ENCODE measurements at places on chromosomes 5 and 9. TPM values are rescaled to one million over a fixed set of nuclear protein-coding genes. Genes with fewer than 3 reads are reported as not detected.

The FAXDC2 gene
- 0.60 TPM for polyA plus RNA-seq

The CA9 gene
- not detected for polyA plus RNA-seq

The PCDHGA12 gene
- polyA plus RNA-seq, result not detected

The IRX2 gene
- not detected for polyA plus RNA-seq

The SLC34A1 gene
- not detected for polyA plus RNA-seq

The HACD4 gene
- polyA plus RNA-seq, result 27.5 TPM

The CYLC2 gene
- polyA plus RNA-seq, result not detected

The TMEM141 gene
- 33.1 TPM for polyA plus RNA-seq

DNA sequence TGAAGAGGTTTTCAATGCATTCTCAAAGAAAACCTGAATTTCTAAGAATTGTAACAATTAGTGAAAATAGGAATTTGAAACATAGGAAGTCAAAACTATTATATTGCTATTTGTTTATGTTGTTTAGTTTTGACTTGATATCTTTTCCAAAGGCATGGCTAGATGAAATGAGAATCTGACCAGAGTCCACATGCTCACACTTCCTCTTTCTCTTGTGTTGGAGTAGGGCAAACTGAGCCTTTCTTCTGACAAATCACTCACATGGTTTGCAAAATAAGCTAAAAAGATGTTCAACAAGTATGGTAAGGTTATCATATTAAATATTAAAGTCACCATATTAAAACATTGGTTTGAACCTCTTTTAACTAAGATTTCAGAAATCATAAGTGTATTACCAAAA is 512.6 kb downstream of the ISL1 start:
- H3K27me3 ChIP-seq, result no peaks in the 10 kb centered on the region
- H3K36me3 ChIP-seq, result no peaks in the 10 kb centered on the region
- H3K27ac ChIP-seq, result no peak overlapping the region
- no peak overlapping the region for H3K4me3 ChIP-seq
- no peak for DNase-seq

- H3K27ac ChIP-seq, result no peak overlapping the region
- H3K27me3 ChIP-seq, result no peaks in the 10 kb centered on the region
- no peak for DNase-seq
- H3K4me1 ChIP-seq, result no peaks in the 10 kb centered on the region
Observed at GRCh38 chr9:109792951-109793546, 13.1 kb downstream of the PALM2AKAP2 start.

DNA sequence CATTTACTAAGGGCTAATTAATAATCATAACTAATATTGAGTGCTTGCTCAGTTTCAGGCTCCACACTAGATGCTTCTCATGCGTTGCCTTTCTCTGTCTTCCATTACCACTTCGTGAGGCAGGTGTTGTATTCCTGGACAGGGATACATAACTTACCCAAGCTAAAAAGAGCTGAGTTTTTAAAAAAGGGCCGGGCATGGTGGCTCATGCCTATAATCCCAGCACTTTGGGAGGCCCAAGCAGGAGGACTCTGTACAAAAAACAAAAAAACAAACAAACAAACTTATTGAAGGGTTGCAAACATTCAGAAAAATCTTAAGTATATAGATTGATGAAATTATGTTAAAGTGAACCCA is 12.1 kb upstream of the ANKRD33B start:
- peaks cover 22% of the 10 kb centered on the region for H3K4me1 ChIP-seq
- no peak overlapping the region for H3K27ac ChIP-seq
- no peaks in the 10 kb centered on the region for H3K36me3 ChIP-seq
- no peaks in the 10 kb centered on the region for H3K27me3 ChIP-seq
- H3K4me3 ChIP-seq, result no peak overlapping the region

DNA sequence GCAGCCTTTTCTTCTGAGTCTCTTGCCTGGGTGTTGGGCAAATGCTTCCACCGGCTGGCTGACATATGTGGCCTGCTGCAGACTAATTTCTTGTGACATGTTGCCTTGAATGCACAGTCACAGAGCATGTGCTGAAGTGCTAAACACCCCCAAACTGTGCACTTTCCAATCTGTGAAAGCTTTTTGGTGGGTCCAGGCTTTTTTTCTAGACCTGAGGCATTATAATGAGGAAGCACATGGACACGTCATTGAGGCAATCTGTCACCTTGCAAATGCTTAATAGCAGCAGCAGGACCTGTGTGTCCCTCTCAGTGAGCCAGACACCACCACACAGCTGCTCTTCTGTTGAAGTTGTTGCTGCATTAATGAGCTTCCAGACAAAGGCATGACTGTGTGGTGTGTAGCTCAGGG is 274.7 kb downstream of the ELAVL2 start:
- no peaks in the 10 kb centered on the region for H3K27me3 ChIP-seq
- H3K27ac ChIP-seq, result no peak overlapping the region
- H3K4me1 ChIP-seq, result no peaks in the 10 kb centered on the region

GRCh38 chr5:167030500-167031120 is 1260.8 kb upstream of the WWC1 start:
- no peak overlapping the region for H3K27ac ChIP-seq
- H3K36me3 ChIP-seq, result no peaks in the 10 kb centered on the region
- DNase-seq, result no peak
- H3K27me3 ChIP-seq, result no peaks in the 10 kb centered on the region

GRCh38 chr5:74314906-74315305 is 325.6 kb downstream of the ENC1 start:
- no peak overlapping the region for H3K27ac ChIP-seq
- no peak for DNase-seq
- H3K27me3 ChIP-seq, result peaks cover 5% of the 10 kb centered on the region
- no peak overlapping the region for H3K4me3 ChIP-seq
- H3K36me3 ChIP-seq, result no peaks in the 10 kb centered on the region

DNA sequence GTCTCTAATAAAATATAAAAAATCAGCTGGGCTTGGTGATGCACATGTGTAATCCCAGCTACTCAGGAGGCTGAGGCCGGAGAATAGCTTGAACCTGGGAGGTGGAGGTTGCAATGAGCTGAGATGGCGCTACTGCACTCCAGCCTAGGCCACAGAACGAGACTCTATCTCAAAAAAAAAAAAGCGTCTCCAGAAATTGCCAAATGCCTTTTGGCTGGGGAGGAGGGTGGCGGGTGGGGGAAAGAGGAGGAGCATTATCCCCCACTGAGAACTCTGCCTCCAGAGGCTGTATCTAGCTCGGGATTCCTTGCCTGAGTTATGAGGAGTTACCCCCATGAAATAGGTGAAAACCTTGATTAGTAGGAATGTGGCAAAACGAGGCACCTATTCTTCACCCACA is 4.8 kb downstream of the ROPN1L start:
- H3K27ac ChIP-seq, result no peak overlapping the region
- H3K4me1 ChIP-seq, result peaks cover 94% of the 10 kb centered on the region
- peak overlapping the region; percentile 60 for H3K4me3 ChIP-seq
- H3K36me3 ChIP-seq, result no peaks in the 10 kb centered on the region
- H3K27me3 ChIP-seq, result no peaks in the 10 kb centered on the region

- no peaks in the 10 kb centered on the region for H3K27me3 ChIP-seq
- no peak overlapping the region for H3K27ac ChIP-seq
- DNase-seq, result no peak
- H3K4me3 ChIP-seq, result no peak overlapping the region
Observed at GRCh38 chr9:131517761-131518190, 13.3 kb downstream of the UCK1 start.

- no peaks in the 10 kb centered on the region for H3K4me1 ChIP-seq
- no peak overlapping the region for H3K4me3 ChIP-seq
- no peaks in the 10 kb centered on the region for H3K36me3 ChIP-seq
Observed at GRCh38 chr5:180625125-180625790, 24.1 kb downstream of the FLT4 start.

GRCh38 chr5:172854451-172854871 is 20.4 kb downstream of the ERGIC1 start:
- H3K36me3 ChIP-seq, result no peaks in the 10 kb centered on the region
- H3K27me3 ChIP-seq, result no peaks in the 10 kb centered on the region
- H3K4me1 ChIP-seq, result no peaks in the 10 kb centered on the region

DNA sequence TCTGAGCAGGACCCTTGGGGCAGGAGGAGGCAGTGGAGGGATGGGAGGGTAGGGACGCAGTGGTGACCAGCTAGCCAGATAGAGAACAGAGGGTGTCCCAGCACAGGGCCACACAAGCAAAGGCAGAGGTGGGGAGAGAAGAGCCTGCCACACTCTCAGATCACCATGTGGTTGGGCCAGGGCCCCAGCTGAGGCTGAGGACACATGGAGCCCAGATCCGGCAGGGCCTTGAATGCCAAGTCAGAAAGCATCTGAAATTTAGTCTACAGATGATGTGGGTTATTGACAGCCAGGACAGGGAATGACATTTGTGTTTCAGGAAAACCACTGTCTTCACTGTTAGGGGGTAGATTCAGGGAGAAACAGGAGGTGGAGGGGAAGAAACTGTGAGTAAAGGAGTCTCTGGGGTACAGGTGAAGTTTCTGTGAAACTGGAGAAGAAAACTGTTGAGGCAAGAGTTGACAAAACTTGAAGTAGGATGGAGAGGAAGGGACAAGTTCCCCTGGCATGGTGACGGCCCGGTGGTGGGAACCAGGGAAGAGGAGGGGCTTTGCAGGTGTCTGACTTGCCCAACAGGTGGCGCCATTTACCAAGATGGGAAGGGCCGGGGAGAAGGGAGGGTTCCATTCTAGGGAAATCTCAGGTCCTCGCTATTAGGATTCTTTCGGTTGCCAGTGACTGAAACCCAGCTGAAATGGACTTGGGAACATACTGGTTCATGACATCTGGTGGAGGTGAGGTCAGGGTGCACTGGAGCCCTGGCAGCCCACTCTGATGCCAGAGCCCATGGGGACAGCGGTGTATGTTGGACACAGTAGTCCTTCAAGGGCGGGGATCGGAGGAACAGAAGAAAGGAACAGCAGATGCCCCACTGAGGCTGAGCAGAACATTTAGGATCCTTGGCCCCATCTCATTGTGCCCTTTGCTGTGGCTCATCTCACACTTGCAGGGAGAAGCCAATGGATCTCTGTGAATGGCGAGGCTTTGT is 100.1 kb downstream of the KCNIP1 start:
- no peaks in the 10 kb centered on the region for H3K36me3 ChIP-seq
- no peak overlapping the region for H3K4me3 ChIP-seq
- peak; percentile 7 for DNase-seq
- H3K27ac ChIP-seq, result no peak overlapping the region
- H3K27me3 ChIP-seq, result peaks cover 4% of the 10 kb centered on the region

DNA sequence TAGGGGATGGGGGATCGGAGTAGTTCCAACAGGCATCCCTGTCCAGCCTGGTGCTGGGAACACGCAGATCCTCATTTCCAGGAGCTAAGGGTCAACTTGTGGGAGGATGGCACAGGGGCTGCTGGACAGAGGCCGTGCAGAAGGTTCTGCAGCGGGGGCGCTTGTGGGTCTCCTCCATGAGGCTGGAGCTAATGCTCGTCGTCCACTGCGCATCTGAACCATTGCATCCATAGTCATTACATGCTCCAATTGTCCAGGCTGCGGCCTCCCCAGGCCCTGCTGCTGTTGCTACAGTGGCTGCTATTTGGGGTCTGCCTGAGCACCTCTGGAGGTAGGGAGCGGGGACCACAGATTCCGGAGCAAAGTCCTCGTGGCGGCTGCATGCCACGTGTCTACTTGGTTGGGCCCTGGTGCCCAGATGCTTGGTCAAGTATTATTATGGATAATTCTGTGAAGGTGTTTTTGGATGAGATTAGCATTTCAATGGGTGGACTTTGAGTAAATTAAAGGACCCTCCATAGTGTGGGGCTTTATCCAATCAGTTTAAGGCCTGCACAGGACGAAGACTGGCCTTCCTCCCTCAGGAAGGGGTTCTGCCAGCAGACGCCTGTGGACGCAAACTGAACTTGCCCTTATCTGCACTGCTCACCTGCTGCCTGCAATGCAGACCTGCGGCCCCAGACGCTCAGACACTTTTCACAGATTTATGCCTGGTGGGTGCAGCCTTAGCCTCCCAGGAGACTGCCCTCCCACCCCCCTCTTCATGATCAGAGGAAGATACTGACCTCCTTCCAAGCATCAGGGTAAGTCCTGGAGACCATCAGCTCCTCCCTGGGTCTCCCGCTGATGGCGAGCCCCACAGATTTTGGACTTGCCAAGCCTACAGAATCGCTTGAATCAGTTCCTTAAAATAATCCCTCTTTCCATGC is 127.5 kb upstream of the IRX4 start:
- H3K4me3 ChIP-seq, result no peak overlapping the region
- no peaks in the 10 kb centered on the region for H3K27me3 ChIP-seq

- DNase-seq, result no peak
- no peaks in the 10 kb centered on the region for H3K4me1 ChIP-seq
- H3K36me3 ChIP-seq, result no peaks in the 10 kb centered on the region
- peak overlapping the region; percentile 65 for H3K4me3 ChIP-seq
Observed at GRCh38 chr9:114098021-114098935, 814 bp downstream of the KIF12 start.

- no peaks in the 10 kb centered on the region for H3K36me3 ChIP-seq
- no peak overlapping the region for H3K4me3 ChIP-seq
- no peak overlapping the region for H3K27ac ChIP-seq
- no peak for DNase-seq
Observed at GRCh38 chr9:35029852-35030251, 40.3 kb downstream of the DNAJB5 start.

- no peak for DNase-seq
- no peak overlapping the region for H3K27ac ChIP-seq
- H3K4me3 ChIP-seq, result no peak overlapping the region
- no peaks in the 10 kb centered on the region for H3K27me3 ChIP-seq
- H3K36me3 ChIP-seq, result no peaks in the 10 kb centered on the region
Observed at GRCh38 chr5:141743866-141744272, 61.8 kb upstream of the ARAP3 start.

GRCh38 chr9:27368316-27368985 is 71.5 kb upstream of the EQTN start:
- DNase-seq, result no peak
- H3K27ac ChIP-seq, result no peak overlapping the region
- no peaks in the 10 kb centered on the region for H3K27me3 ChIP-seq
- H3K4me1 ChIP-seq, result peaks cover 27% of the 10 kb centered on the region
- no peaks in the 10 kb centered on the region for H3K36me3 ChIP-seq
- no peak overlapping the region for H3K4me3 ChIP-seq

- DNase-seq, result no peak
- H3K4me1 ChIP-seq, result no peaks in the 10 kb centered on the region
- no peak overlapping the region for H3K27ac ChIP-seq
- no peaks in the 10 kb centered on the region for H3K36me3 ChIP-seq
Observed at GRCh38 chr9:136334541-136334940, 7.2 kb downstream of the GPSM1 start.

DNA sequence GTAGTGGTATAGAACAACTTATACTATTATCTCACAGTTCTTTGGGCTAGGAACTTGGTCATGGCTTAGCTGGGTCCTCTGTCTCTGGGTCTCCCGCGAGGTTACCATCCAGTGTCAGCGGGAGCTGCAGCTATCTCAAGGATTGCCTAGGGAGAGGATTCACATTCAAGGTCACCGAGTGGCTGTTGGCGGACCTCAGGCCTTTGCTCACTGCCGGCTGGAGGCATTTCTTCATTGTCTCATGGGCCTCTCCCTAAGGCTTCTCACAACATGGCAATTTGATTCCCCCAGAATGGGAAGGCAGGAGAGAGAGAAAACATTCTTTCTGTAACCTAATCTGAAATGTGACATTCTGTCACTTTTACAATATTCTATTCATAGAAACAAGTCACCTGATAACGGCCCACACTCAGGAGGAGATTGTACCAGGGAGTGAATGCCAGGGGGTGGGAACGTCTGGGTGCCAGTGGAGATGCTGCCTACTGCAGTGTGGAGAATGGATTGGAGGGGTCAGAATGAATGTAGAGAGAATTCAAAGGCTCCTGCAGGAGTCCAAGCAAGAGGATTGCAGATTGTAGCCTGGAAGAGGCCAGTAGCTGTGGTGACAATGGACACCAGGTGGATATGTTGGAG is 29.5 kb upstream of the ANKRD18A start:
- no peak overlapping the region for H3K4me3 ChIP-seq
- no peaks in the 10 kb centered on the region for H3K4me1 ChIP-seq
- no peak overlapping the region for H3K27ac ChIP-seq
- no peaks in the 10 kb centered on the region for H3K36me3 ChIP-seq
- DNase-seq, result no peak

GRCh38 chr5:61089351-61089750 is 72.9 kb downstream of the SMIM15 start:
- H3K27ac ChIP-seq, result no peak overlapping the region
- H3K4me3 ChIP-seq, result no peak overlapping the region
- H3K4me1 ChIP-seq, result no peaks in the 10 kb centered on the region
- H3K27me3 ChIP-seq, result no peaks in the 10 kb centered on the region

Measured in CD14-positive monocyte (primary cell).